ENCODE measurements at places on chromosomes 3 and 15.
A peak's percentile ranks its signal among the peaks of the same experiment; 100 is the strongest.

- DNase-seq, result peak; percentile 3
Observed at GRCh38 chr3:2156244-2156847, 57.7 kb downstream of the CNTN4 start.

GRCh38 chr15:23538648-23539047 lies 26.8 kb upstream of the MKRN3 start:
- DNase-seq, result no peak

DNA sequence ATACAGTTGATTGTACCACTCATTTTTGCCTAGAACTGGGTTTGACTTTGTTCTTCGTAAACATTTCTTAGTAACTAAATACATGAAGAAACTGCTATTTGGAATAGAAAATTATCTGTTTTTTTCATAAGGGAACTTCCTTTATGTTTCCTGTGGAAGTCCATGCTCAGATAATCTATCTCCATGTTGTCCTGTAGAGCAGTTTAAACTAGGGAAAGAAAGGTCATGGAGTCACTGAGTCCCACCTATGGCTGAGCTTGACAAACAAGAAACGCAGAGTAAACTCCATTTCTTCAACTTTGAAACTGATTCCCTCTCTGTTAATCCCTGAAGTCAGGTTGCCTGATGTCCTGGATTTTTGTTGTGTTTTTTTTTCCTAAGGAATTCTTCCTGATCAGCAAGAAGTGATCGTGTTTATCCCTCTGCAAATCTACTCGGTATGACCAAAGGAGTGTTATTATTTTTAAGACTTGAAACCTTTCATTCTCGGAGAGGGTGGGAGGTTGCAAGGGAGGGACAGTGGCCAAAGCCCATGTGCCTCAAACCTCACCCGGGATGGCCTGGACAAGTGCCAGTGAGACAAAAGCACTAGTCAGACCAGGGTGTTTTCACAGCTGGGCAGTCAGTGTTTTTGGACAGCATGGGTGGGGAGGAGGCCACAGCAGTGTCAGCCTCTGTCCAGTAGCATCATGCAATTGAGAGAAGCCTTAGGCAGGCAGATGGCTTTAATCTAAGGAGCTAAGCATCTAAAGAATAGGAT lies 129.8 kb upstream of the PHLDB2 start:
- DNase-seq, result no peak

DNA sequence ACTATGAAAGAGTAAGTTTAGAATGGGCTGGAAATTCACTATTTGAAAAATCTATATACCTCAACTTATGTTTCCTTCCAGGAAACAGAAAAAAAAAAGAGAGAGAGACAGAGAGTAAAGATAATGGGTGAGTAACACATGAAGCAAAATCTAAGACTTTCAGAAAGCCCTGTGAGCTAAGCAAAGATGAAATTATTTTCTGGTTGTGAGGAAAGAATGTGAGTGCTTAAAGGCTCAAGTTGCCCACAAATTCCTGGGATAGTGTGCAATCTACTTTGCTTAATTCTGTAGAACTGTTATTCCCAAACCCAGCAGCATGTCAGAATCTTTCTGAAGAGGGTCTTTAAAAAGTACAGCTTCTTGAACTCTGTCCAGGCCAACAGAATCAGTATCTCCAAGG lies 337.7 kb upstream of the AGTR1 start:
- DNase-seq, result no peak

- no peak for DNase-seq
Observed at GRCh38 chr3:115660646-115661337, 37.5 kb downstream of the GAP43 start.

- DNase-seq, result no peak
Observed at GRCh38 chr15:77474310-77474988, 53.8 kb downstream of the HMG20A start.

DNA sequence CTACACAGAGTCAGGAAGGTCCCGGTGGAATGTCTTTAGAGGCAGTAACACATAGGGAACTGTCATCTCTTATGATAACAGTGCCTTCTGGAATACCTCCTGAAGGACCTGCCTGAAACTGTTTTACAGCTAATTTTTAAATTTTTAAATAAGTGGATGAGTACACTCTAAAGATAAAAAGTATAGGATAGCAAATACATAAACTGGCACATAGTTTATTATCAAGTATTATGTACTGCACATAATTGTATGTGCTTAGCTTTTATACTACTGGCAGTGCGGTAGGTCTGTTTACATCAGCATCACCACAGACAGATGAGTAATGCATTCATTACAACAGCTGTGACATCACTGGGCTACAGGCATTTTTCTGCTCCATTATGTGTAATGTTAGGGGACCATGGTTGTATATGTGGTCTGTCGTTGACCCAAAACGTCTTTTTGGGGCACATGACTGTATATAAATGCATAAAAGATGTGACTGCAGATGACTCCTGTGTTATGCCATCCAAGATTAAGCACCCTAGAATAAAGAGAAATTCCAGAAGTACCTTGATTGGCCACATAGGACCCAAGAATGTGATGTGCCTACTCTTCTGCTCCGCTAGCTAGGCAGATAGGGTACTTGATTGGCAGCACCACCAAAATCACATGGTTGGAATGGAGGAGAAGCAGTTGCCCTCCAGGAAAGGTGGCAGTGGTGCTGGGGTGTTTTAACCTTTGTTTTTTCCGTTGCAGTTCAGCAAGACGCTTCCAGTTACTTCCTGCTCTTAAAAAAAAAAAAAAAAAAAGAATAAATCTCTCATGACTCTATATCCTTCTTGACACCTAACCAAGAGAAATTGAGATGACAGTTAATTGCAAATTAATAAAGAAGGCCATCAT lies 3.3 kb downstream of the VPS8 start:
- no peak for DNase-seq

DNA sequence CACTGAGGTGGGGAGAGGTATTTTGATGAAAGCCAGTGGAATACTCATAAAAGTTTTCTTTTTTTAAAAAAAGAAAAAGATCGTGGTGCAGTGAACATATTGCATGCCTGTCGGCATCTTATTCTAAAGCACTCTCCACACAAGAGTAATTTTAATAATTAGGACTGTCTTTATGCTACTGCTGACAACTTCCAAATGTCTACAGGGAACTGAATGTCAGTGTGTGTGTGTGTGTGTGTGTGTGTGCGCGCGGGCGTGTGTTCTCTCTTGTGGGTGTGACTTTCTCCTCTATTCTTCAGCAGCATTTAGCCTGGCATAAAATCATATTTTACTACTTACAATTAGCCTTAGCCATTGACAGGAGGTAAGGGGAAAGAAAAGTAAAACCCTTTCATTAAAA lies 268.5 kb downstream of the C3orf38 start:
- DNase-seq, result no peak

DNA sequence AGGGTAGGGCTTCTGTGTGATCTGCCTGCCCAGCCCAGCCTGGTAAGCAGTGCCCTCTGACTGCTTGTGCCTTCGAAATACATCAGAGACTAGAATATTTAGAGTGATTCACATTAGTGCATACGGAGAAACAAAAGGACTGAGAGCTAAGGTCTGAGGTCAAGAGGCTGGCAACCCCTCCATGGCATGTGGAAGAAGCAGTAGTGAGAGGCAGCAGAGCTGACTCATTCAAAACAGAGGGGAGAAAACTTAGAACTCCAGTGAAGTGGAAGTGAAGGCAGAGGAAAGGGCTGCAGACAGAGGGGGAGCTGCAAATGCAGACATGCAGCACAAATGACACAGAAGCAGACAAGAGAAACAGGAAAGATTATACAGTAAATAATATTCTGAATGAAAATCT lies 61.6 kb downstream of the ULK4 start:
- no peak for DNase-seq

DNA sequence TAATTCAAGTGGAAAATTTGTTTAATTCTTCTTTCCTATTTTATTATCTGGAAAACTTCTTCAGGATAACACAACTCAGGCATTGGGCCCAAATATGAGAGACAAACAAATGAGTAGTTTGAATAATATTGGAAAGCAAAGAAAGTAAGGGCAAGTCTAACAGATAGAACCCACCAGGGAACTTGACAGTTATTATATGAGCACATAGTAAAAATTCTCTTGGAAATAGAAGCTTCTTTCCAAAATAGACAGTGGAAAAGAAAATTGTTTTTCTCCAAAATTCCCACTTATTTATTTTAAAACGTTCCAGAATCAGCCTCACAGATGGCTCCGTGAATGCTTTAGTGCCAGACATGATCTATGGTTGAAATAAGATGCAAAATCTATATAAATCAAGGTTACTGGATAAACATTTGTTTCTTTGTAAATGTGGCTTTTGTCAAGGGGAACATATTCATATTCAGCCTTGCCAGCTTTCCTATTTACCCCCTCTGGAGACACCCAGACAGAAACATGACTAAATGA lies 23.9 kb downstream of the LDHAL6B start:
- DNase-seq, result no peak

GRCh38 chr3:195111319-195111705 lies 159.6 kb downstream of the XXYLT1 start:
- DNase-seq, result no peak

GRCh38 chr3:122915300-122916055 lies 112.1 kb downstream of the SEMA5B start:
- DNase-seq, result no peak

GRCh38 chr3:40057786-40058185 lies 248.4 kb downstream of the MYRIP start:
- no peak for DNase-seq

DNA sequence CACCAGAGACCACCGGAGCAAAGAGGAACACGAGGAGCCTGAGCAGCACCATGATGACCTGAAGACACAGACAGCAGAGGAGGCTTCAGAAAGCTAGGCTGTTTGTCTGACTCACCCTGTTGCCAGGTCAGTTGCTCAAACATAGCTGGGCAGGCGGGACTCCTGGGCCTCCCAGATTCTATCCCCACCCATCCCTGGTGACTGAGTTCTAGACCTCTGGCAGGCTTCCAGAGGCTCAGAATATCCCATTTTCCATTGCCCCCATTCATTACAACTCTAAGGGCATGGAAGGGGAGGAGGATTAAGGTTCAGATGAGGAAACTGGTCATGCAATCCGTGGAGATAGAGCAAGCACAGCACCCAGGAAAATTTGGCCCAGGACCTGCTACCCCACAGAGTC lies at the start of gene CDHR4:
TSS of gene CDHR4 (minus strand) at position 113 of the 400 bp plus-strand sequence. CDS start at position 52, 61 bp downstream.
- DNase-seq, result no peak

DNA sequence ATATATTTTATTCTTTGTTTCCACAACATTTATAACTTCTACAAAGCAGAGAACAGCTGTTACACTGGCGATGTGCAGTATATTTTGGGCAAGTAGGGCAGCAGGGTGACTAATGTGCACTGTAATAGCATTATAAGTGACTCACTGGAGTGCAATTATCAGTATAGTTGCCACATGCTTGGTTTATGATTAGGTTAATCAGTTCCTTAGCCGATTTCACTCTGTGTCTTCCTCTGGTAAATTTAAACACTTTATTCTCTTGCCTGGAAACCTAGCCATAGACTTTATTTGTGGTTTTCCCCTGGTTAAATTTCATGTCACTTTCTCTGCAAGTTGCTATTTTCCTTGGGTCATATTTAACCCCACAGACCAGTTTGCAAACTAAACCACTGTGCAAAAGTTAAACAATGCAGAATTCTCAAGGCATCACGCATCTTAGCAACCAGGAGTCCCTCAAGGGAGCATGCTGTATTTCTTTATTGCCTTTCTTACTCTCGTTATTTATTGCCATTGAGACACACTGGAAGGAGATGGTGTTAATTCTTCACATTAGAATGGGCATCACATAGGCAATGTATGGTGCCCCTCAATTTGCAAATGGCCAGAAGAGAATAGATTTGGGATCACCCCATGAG lies 690.2 kb upstream of the DPPA4 start:
- DNase-seq, result no peak

GRCh38 chr3:33054100-33055092 lies 42.5 kb downstream of the GLB1 start:
- DNase-seq, result no peak

DNA sequence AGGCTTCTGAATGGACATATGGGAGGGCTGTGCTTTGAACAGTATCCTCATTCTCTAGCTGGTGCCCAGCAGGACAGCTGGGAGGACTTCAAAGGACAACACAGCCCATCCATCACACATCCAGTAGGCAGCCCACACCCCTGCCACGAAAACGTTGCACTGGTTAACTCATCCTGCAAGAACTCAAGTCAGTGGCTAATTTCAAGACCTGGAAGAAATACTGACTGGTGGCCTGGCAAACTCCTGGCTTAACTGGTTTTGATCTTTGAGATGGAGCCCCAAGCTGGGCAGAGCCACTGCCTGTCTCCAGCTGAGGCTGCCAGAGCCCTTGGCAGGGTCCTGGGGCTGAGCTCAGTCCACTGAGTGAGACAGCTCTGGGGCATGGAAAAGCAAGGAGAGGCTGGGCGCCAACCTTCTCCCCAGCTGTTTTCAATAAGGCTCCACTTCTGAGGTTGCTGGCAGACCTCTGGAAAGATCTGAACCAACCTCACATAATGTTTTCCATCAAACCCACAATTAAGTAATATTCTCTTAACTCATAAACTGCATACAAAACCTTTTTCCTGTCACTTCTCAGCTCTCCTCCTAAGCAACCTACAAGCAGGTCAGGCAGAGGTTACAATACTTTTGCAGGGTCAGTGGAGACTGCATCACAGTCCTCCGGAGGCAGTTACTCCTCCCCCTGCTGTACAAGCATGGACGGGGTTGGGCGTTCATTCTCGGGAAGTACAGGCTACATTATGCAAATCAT lies 110.3 kb downstream of the MYLK start:
- DNase-seq, result no peak

All from iPS-NIHi11 (cell line).